Activated CD4-positive, alpha-beta T cell treated with anti-CD3 and anti-CD28 coated beads for 24 hours (primary cell): ENCODE measurements at places on chromosomes 4 and X.

- DNase-seq = no peak
Observed at GRCh38 chr4:102537269-102537668, 36.1 kb downstream of the NFKB1 start.

GRCh38 chrX:22969411-22969810 is 30.3 kb upstream of the DDX53 start:
- DNase-seq = no peak

GRCh38 chrX:147917700-147918695 is 6.3 kb downstream of the FMR1 start:
- no peak for DNase-seq

- no peak for DNase-seq
Observed at GRCh38 chr4:47624031-47624441, 139.0 kb downstream of the ATP10D start.

DNA sequence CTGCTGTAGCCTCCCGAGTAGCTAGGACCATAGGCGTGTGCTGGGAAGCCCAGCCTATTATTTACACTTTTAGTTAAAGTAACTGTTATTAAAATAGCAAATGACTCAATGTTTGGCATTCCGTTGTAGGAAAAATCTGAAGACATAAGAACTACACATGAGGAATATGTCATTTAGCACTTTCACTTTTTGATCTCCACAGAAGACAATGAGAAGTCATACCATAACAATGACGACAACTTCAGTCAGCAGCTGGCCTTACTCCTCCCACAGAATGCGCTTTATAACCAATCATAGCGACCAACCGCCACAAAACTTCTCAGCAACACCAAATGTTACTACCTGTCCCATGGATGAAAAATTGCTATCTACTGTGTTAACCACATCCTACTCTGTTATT is 6.7 kb downstream of the GPR34 start:
- DNase-seq = no peak

DNA sequence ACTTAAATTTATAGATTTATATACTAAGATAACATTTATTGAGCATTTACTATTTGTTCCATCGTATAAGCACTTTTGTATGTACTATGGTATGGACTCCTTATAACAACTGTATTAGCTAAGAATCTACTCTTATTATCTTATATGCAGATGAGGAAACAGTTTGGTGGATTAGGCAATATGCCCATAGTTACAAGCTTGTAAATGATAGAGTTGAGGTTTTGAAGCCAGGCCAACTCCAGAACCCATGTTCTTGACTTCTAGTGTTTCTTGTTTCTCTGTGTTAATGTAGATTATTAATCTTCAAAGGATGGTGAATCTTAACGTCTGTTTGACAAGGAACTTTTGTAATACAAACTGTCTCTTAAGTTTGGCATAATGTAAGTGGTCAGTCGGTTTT is 71.3 kb downstream of the STIM2 start:
- DNase-seq = no peak
